ENCODE measurements at places on chromosomes 7 and 10. TPM values are rescaled to one million over a fixed set of nuclear protein-coding genes. Genes with fewer than 3 reads are reported as not detected.

The HOXA7 gene
- total RNA-seq, result not detected

DNA sequence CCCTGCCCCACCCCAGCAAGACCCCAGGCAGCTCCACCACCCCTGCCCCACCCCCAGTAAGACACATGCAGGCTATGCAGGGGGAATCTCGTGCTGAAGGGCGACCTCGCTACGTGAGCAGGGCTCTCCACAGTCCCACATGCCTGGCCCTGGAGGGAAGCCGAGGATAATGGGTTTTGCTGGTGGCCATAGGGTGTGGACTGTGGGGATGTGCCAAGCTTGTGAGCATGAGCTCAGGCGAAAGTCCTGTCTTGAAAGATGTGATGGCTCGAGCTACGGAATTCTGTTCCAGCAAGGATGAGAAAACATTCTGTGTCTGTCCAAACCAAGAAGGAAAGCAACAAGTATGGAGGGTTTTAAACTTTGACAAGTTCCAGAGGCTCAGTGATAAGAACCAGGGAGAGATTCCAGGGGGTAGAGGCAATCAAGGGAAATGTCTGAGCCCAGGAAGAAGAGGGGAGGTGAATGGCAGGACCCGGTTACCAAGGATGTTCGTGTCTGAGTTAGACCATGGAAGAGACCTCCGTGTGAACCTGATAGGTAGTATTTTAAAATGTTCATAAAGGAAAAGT lies 63.1 kb downstream of the PYROXD2 start:
- no peak for DNase-seq
- no peak overlapping the region for H3K27ac ChIP-seq
- peaks cover 7% of the 10 kb centered on the region for H3K4me1 ChIP-seq
- no peaks in the 10 kb centered on the region for H3K36me3 ChIP-seq

DNA sequence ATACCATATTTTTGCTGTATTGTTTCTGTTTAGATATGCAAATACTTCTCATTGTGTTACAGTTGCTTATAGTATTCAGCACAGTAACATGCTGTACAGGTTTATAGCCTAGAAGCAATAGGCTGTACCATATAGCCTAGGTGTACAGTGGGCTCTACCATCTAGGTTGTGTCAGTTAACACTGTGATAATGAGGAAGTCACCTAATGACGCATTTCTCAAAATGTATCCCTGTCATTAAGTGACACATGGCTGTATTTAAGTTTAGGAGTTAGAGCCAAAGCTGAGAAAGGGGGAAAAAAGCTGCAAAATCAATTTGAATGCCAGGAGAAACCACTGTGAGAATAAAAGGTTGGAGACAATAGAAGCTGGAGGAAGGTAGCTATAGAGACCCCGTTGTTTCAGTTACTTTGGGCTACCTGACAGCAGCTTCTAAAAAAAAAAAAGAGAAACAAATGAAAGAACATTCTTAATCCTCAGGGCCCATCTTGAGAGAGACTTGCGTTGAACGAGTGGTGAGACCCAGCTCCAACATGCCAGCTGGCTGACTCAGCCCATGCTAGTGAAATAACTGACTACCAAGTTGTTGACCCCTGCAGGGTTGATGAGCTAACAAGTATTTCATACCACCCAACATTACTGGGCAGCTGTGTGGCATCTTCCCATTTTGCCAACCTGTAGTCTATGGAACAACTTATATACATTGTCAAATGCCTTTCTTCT lies 8.7 kb downstream of the STARD3NL start:
- peaks cover 32% of the 10 kb centered on the region for H3K4me1 ChIP-seq
- peak overlapping the region; percentile 40 for H3K27ac ChIP-seq
- H3K4me3 ChIP-seq, result no peak overlapping the region
- no peaks in the 10 kb centered on the region for H3K36me3 ChIP-seq
- H3K27me3 ChIP-seq, result no peaks in the 10 kb centered on the region
- DNase-seq, result peak; percentile 74

The ARHGAP22 gene
- total RNA-seq, result 6.2 TPM

- no peak overlapping the region for H3K27ac ChIP-seq
- no peaks in the 10 kb centered on the region for H3K36me3 ChIP-seq
- H3K27me3 ChIP-seq, result no peaks in the 10 kb centered on the region
- H3K4me3 ChIP-seq, result no peak overlapping the region
- peak; percentile 42 for DNase-seq
Observed at GRCh38 chr7:135385209-135385608, 124.7 kb downstream of the CNOT4 start.

The SLC16A9 gene
- total RNA-seq, result 4.4 TPM

- H3K27me3 ChIP-seq, result no peaks in the 10 kb centered on the region
- H3K36me3 ChIP-seq, result peaks cover 19% of the 10 kb centered on the region
- no peak for DNase-seq
- H3K4me1 ChIP-seq, result no peaks in the 10 kb centered on the region
Observed at GRCh38 chr7:28722684-28723083, 235.4 kb downstream of the TRIL start.

The CALML5 gene
- not detected for total RNA-seq

DNA sequence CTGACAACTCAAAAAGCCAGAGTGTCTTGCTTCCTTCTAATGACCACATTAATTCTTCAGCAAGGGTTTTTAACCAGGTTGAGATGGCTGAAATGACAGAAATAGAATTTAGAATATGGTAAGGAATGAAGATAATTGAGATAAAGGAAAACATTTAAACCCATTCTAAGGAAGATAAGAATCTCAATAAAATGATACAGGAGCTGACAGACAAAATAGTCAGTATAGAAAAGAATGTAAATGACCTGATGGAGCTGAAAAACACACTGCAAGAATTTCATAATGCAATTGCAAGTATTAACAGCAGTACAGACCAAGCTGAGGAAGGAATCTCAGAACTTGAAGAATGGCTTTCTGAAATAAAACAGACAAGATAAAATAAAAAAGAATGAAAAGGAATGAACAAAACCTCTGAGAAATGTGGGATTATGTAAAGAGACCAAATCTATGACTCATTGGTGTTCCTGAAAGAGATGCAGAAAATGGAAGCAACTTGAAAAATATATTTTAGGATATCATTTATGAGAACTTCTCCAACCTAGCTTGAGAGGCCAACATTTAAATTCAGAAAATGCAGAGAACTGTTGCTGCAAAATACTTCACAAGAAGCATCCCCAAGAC lies 87.1 kb downstream of the SAMD9 start:
- H3K4me3 ChIP-seq, result no peak overlapping the region
- DNase-seq, result peak; percentile 27
- no peaks in the 10 kb centered on the region for H3K36me3 ChIP-seq
- no peaks in the 10 kb centered on the region for H3K4me1 ChIP-seq
- H3K27me3 ChIP-seq, result no peaks in the 10 kb centered on the region

GRCh38 chr10:91034042-91034441 lies 113.2 kb upstream of the ANKRD1 start:
- no peak overlapping the region for H3K4me3 ChIP-seq
- no peaks in the 10 kb centered on the region for H3K4me1 ChIP-seq
- H3K36me3 ChIP-seq, result no peaks in the 10 kb centered on the region
- no peaks in the 10 kb centered on the region for H3K27me3 ChIP-seq
- no peak for DNase-seq
- no peak overlapping the region for H3K27ac ChIP-seq

DNA sequence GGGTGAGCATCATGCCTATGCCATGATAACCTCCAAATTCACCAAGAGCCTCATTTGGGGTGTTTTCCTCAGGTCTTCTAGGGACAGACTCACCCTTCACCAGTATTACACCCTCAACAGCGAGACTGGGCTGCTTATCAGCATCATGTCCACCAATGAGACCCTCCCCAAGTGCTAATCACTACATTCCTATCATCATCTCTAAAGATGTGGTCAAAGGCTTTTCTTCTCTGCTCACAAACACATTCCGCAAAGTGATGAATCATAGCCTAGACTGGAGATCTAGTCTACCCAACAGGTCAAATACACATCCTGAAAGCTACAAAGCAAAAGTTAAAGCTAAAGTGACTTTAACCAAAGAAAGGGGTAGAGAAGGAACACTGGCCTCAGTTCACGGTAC lies 75.3 kb upstream of the C7orf33 start:
- no peak overlapping the region for H3K4me3 ChIP-seq
- DNase-seq, result peak; percentile 15
- H3K4me1 ChIP-seq, result peaks cover 8% of the 10 kb centered on the region

The CTNNA3 gene
- 0.75 TPM for total RNA-seq

The LGI1 gene
- 2.0 TPM for total RNA-seq

DNA sequence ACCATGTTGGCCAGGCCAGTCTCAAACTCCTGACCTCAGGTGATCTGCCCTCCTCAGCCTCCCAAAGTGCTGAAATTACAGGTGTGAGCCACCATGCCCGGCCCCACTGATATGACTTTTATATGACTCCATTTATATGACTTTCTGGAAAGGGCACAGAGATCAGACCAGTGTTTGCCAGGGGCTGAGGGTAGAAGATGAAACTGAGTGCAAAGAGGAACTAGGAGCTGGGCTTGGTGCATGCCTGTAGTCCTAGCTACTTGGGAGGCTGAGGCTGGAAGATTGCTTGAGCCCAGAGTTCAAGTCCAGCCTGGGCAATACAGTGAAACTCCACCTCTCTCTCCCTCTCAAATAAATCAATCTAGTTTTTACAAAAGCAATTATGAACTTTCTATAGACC lies 7.5 kb downstream of the BRAF start:
- H3K4me1 ChIP-seq, result no peaks in the 10 kb centered on the region
- no peak for DNase-seq
- H3K27ac ChIP-seq, result no peak overlapping the region

The ACTL6B gene
- total RNA-seq, result not detected

The C10orf67 gene
- total RNA-seq, result 0.46 TPM

The PTPRZ1 gene
- 1.6 TPM for total RNA-seq

The EDRF1 gene
- 24.0 TPM for total RNA-seq

The PRKCQ gene
- total RNA-seq, result 1.9 TPM

The MKI67 gene
- 4.6 TPM for total RNA-seq

The CAV2 gene
- total RNA-seq, result 161 TPM

The SLC35G1 gene
- total RNA-seq, result 3.5 TPM

GRCh38 chr7:122143376-122143750 lies 686 bp downstream of the AASS start:
- H3K4me3 ChIP-seq, result peak overlapping the region; percentile 93
- no peak for DNase-seq
- H3K36me3 ChIP-seq, result no peaks in the 10 kb centered on the region
- H3K27me3 ChIP-seq, result no peaks in the 10 kb centered on the region
- H3K27ac ChIP-seq, result peak overlapping the region; percentile 86

The CFAP69 gene
- 2.0 TPM for total RNA-seq

The PHKG1 gene
- total RNA-seq, result not detected

GRCh38 chr7:105461518-105461917 lies 60.6 kb downstream of the PUS7 start:
- no peak overlapping the region for H3K4me3 ChIP-seq
- no peak overlapping the region for H3K27ac ChIP-seq
- no peaks in the 10 kb centered on the region for H3K27me3 ChIP-seq
- peaks cover 27% of the 10 kb centered on the region for H3K36me3 ChIP-seq
- H3K4me1 ChIP-seq, result no peaks in the 10 kb centered on the region

GRCh38 chr10:74976565-74976964 lies 134.9 kb upstream of the SAMD8 start:
- H3K4me1 ChIP-seq, result no peaks in the 10 kb centered on the region
- no peak for DNase-seq
- H3K27ac ChIP-seq, result no peak overlapping the region

DNA sequence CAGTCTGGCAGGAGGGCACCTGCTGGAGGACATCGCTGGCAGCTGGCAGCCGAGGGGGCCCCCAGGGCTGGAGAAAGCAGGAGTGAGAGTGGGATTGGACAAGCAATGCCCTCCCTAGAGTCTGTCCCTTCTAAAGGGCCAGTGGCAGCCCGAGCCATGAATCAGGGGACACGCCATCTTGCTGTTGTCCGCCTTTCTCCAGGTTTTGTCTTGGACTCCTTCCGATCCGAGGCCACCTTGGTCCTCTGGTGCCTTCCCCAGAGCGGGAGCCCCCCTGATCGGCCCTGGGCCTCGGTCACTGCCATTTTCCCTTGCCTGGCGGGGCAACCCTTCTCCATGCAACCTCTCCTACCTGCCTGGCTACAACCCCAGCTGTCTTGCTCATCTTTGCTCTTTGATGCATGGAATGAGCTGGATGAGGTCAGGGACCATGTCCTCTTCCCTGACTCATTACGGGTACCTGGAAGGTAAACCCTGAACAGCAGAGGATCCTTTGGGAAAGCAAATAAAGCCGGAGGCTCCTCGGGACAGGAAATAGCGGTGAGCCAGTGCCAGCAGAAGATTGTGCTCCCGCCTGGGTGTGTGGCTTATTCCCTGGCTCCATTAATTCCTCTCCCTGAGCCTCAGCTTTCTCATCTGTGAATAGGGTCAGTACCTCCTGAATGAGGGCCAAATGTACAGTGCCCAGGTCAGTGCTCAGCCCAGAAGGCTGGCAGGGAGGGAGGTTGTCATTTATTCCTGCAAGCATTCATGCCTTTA lies 112.0 kb downstream of the GRK5 start:
- no peaks in the 10 kb centered on the region for H3K36me3 ChIP-seq
- no peaks in the 10 kb centered on the region for H3K27me3 ChIP-seq
- H3K4me1 ChIP-seq, result peaks cover 42% of the 10 kb centered on the region
- no peak overlapping the region for H3K4me3 ChIP-seq
- no peak for DNase-seq

The HNRNPA2B1 gene
- total RNA-seq, result 415 TPM

GRCh38 chr7:49773218-49773935 lies at the start of gene VWC2:
Gene VWC2, plus strand, starts transcription at chr7:49773638. Its CDS starts 1,798 bp downstream, at chr7:49775436.
- peaks cover 25% of the 10 kb centered on the region for H3K27me3 ChIP-seq
- H3K4me1 ChIP-seq, result no peaks in the 10 kb centered on the region
- H3K4me3 ChIP-seq, result no peak within 1 kb of the TSS
- DNase-seq, result no peak
- H3K36me3 ChIP-seq, result no peaks in the 10 kb centered on the region
- H3K27ac ChIP-seq, result no peak within 1 kb of the TSS

- H3K4me1 ChIP-seq, result peaks cover 2% of the 10 kb centered on the region
- peaks cover 7% of the 10 kb centered on the region for H3K27me3 ChIP-seq
- H3K36me3 ChIP-seq, result no peaks in the 10 kb centered on the region
- H3K27ac ChIP-seq, result no peak overlapping the region
- H3K4me3 ChIP-seq, result no peak overlapping the region
Observed at GRCh38 chr7:22088827-22089226, 143.1 kb upstream of the CDCA7L start.

Measured in astrocyte (in vitro differentiated cells and primary cell).